SHP77 (cell line): ENCODE measurements at places on chromosomes 5 and 9.

- peak; percentile 79 for DNase-seq
These were observed 118.4 kb upstream of the DPYSL3 start for GRCh38 chr5:147628058-147628895.

- no peak for DNase-seq
These were observed 104.1 kb downstream of the CD180 start for GRCh38 chr5:67092535-67092934.

- DNase-seq = no peak
These were observed 10.2 kb upstream of the NFIB start for GRCh38 chr9:14323985-14324650.

GRCh38 chr9:135559606-135560005, 1.9 kb upstream of the PAEP start:
- no peak for DNase-seq

GRCh38 chr9:83473488-83473971, 64.7 kb downstream of the FRMD3 start:
- no peak for DNase-seq

DNA sequence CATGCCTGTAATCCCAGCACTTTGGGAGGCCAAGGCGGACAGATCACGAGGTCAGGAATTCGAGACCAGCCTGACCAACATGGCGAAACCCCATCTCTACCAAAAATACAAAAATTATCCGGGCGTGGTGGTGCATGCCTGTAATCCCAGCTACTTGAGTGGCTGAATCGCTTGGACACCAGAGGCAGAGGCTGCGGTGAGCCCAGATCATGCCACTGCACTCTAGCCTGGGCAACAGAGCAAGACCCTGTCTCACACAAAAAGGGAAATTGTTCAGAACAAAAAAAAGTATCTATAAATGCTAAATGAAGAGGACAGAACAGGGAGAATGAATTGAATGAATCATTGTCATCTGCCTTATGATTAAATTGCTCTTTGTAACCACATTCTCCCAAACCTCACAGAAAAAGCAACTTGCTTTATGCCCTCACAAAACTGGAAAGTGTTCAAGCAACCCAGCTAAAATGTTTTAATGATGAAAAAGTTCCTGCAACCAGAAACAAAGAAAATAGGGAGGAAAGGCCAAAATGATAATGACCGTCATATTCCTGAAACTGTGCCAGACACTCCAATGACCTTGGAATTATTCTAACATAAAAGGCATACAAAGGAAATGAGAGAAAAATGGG, 83.7 kb downstream of the SERINC5 start:
- no peak for DNase-seq

GRCh38 chr5:132268769-132269551, 11.5 kb downstream of the PDLIM4 start:
- DNase-seq = no peak

DNA sequence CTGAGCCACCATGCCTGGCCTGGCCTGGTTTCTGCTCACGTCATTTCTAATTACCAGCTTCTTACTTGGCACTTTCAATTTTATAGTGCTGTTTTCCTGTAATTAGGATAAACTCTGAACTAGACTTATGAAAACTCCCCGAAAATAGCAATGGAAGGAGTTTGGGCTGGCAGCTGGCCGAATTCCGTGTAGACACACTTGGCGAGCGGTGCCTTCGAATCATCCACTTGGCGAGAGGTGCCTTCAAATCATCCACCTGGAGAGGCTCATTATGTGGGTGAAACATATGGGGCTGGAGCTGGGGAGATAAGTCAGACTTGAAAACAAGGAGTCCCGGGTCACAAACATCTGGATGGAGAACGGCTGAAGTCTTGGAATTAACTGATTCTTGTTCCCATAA, 203.7 kb downstream of the ROR2 start:
- DNase-seq = no peak

DNA sequence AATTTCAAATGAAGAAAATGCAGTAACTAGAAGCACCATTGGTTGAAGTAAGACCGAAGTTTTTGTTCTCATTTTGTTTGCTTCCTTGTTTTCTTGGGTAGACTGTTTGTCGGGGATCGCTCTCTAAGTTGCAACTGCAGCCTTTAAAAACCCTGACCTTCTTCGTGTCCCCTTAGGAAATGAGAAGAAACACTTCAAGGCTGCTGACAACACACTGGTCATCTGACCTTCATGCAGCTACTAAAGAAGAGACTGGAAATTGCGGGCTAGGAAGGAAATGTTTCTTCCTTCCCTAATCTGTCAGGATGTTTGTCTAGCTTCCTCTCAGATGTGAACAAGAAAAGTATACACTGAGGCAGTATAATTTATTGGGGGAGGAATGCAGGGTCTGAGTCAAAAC, 50.7 kb upstream of the CHSY3 start:
- DNase-seq = no peak

GRCh38 chr5:80255811-80256712, at the start of gene SERINC5:
TSS of gene SERINC5 (minus strand) at chr5:80256048. CDS start at chr5:80255922, 126 bp downstream.
- DNase-seq = no peak

- DNase-seq = no peak
These were observed 20.9 kb downstream of the CHD1 start for GRCh38 chr5:98907951-98908350.

- no peak for DNase-seq
These were observed 404.1 kb downstream of the PTPRD start for GRCh38 chr9:10208691-10209069.

GRCh38 chr9:297104-297972, 82.7 kb downstream of the DOCK8 start:
- no peak for DNase-seq

DNA sequence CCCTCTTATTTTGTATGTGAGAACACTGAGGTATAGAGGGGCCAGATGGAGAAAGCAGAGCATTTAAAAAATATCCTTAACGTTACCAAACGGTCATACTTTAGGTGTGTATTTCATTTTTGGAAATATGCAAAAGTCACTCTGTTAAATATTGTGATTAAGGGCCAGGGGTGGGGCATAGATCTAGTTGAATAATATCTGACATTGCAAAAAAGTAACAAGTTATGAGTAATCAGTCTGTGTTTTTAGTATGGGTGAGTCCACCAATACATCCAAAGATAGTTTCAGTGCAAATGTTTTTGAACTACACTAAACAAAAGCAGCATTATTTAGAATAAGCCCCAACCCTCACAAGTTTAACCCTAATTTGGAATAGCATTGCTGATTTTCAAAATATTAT, 45.3 kb upstream of the CCDC112 start:
- no peak for DNase-seq

- no peak for DNase-seq
These were observed 602.6 kb downstream of the SEMA5A start for GRCh38 chr5:8943301-8943700.

GRCh38 chr5:139178935-139179334, 19.2 kb downstream of the SIL1 start:
- DNase-seq = no peak

DNA sequence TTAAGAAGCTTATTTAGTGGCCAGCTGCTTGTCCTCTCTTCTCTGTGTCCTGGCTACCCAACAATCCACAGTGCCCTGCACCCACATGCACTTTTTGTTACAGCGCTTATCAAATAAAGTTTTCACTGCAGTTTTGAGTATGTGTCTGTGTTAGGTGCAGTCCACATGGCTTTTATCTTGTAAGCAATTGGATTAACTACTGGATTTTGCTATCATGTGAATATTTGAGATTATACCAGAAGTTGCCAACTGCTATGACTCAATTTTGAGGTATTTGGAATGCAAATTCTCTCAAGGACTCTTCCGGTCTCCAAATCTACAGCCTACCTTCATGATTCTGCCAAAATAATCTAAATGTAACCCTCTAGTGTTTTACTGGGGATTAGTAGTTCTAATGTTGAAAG, 690.2 kb downstream of the NR2F1-AS1 start:
- DNase-seq = no peak

DNA sequence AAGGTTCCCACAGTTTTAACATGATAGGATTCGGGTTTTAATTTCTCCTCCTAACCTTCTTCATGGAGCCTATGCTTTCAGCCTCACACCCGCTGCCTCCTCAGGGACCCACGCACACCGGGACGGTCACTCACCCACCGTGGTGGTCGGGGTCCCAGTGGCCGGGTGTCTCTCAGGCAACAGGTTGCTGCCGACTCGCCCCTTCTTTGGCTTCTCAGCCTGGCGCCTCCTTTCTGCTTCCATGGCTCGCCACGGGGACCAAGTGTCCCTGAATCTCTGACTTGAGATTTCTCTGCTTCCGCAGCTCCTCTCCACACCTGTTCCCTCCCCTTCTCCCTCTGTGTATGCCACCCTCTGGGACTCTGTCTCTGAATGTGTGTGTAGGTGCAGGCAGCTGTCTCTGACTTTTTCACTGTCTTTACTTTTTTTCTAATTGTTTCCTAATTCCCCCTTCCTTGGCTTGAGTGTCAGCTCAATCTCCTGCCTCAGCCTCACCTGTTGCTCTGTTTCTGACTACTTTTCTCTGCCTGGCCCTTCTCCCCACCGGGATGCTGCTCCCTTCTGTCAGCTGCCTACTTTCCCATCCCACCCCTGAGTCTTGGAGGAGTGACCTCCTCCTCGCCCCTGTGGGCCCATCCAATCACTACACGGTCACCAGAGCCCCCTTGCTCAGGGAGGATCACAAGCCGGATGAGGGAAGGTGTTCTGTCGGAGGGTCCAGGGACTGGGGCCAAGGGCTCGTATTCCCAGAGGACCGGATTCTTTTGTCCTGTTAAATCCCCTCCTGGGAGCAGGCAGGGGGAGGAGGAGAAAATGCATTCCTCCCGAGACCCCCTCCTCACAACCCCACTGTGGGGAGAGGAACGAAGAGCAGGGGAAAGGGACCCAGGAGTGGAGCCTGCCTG, at the start of gene PROP1:
TSS of gene PROP1 (minus strand) at position 552 of the 905 bp plus-strand sequence. CDS start at position 243, 309 bp downstream.
- no peak for DNase-seq

- DNase-seq = no peak
These were observed 85.8 kb downstream of the KIAA1958 start for GRCh38 chr9:112572416-112572815.

GRCh38 chr9:71830929-71831328, 62.6 kb upstream of the CEMIP2 start:
- DNase-seq = no peak

DNA sequence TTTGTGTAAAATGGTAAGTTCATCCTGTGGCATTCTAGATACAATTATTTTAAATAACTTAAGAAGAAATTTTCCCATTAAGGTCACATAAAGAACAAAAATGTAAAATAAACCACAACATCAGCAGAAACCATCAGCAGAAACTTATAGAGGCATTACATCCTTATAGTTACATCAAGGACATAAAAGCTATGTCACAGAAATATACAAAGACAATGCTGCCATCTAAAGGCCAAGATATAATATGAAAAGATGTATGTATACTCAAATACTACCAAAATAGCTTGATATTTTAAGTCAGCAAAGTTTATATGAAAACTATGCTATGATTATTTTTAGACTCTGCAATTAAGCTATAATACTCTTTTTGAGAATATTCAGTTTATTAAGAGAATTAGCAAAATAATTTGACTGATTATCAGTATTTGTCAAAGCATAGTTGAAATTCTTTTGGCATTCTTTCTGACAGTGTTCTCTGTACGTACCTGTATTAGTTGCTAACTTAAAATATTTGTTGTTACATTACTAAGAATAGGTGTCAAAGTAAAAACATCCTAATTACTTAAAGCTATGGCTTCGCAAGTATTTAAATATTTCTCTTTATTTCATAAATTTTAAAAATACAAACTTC, 36.2 kb downstream of the FBXL17 start:
- DNase-seq = peak; percentile 31

DNA sequence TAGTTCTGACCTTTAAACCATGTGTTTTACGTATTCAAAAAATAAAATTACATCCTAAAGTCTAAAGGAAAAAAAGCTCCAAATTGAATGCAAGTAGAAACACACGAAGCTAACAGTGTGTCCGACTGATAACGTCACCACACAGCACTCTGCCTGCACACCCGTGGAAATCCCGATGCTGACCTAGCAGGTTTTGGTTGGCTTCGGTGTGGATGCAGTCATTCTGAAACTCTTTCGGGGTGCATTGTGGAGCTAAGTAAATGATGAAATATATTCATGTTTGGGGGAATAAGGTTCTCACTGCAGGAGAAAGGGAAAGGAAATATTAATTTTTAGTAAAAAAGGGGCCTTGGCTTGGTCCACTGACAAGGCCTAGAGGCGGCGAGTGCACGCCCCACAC, 2.0 kb downstream of the RASGEF1C start:
- no peak for DNase-seq

DNA sequence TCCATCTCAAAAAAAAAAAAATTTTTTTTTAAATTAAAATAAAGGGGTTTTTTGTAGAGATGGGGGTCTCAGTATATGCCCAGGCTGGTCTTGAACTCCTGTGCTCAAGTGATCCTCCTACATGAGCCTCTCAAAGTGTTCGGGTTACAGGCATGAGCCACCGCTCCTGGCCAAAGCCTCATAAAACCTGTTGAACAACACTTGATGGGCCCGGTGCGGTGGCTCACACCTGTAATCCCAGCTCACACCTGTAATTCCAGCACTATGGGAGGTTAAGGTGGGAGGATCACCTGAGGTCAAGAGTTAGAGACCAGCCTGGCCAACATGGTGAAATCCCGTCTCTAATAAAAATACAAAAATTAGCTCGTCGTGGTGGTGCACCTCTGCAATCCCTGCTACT, 7.7 kb upstream of the NPM1 start:
- no peak for DNase-seq
